ENCODE measurements at places on chromosomes 7 and 10. TPM values are rescaled to one million over a fixed set of nuclear protein-coding genes. Genes with fewer than 3 reads are reported as not detected.

DNA sequence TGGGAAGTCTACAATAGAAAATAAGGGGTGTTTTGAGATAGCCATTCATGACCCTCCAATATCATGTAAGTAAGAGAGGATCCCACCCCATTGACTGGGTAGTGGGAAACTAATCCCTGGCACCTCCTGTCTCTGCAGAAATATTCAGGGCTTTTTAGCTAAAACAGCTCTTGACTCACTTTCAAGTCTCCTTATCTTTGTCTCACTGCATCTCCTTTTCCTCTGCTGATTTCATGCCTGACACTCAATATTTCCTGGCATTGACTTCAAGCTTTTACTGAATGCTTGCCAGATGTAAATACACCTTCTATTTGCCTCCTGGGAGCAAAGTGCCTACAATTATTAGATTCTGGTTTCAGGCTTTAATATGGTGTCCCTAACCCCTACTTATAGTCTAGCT is 57.1 kb downstream of the CHRM2 start:
- H3K27me3 ChIP-seq = no peaks in the 10 kb centered on the region
- no peaks in the 10 kb centered on the region for H3K4me1 ChIP-seq
- DNase-seq = no peak
- H3K27ac ChIP-seq = no peak overlapping the region
- no peak overlapping the region for H3K4me3 ChIP-seq

DNA sequence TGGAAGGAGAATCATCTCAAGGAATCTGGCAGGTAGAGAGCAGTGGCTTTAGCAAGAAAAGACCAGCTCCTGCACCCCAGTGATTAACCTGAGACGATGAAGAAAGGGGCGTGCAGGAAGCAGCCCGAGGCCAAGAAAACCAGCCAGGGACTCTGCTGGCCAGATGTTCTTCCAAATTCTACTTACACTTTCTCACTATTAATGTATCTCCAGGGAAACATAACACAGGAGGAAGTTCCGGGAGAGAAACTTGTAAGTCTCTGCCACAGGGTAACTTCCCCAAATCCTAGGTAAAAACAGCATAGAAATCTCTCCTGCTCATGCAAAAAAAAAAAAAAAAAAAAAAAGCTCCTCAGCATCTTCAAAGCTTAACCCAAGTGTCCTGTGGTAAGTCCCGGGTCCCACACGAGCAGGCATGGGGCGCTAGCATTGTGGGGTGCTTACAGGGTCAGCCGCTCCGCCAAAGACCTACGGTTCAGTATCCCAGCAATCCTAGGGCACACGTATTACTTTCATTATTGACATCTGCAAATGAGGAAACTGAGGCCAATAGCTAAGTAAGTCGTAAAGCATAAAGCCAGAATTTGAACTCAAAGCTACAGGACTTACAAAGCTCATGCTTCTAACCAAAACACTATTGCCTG is 97.2 kb upstream of the GNA12 start:
- no peak overlapping the region for H3K4me3 ChIP-seq
- no peaks in the 10 kb centered on the region for H3K4me1 ChIP-seq
- no peaks in the 10 kb centered on the region for H3K36me3 ChIP-seq
- no peaks in the 10 kb centered on the region for H3K27me3 ChIP-seq
- DNase-seq = no peak
- H3K27ac ChIP-seq = no peak overlapping the region

DNA sequence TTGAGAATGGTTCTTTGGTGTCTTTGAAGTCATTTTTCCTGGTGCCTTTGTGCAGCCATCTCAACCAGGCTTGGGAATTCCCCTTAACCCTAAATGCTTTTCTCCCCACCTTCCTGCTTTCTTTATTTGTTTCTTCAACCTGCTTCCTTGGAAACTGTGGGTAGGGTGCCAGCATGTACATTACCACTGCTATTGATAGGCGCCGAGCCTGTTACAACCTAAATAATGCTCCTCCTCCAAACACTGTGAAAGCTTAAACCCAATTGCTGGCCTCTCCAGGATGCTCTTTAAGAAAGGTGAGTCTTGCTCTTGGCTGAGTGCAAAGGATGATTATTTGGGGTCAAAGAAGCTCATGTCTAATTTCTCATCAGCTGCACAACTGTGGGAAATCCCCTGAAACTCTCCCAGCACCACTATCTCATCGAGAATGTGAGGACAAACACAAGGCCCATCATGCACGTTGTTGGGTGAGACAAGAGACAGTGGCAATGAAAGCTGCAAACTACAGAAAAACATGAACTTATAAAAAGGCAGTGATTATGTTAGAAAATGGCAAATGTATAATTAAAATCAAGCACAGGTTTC is 285.5 kb upstream of the IGFBP3 start:
- no peak for DNase-seq
- no peak overlapping the region for H3K27ac ChIP-seq
- H3K27me3 ChIP-seq = no peaks in the 10 kb centered on the region
- H3K36me3 ChIP-seq = no peaks in the 10 kb centered on the region
- H3K4me3 ChIP-seq = no peak overlapping the region
- H3K4me1 ChIP-seq = no peaks in the 10 kb centered on the region

DNA sequence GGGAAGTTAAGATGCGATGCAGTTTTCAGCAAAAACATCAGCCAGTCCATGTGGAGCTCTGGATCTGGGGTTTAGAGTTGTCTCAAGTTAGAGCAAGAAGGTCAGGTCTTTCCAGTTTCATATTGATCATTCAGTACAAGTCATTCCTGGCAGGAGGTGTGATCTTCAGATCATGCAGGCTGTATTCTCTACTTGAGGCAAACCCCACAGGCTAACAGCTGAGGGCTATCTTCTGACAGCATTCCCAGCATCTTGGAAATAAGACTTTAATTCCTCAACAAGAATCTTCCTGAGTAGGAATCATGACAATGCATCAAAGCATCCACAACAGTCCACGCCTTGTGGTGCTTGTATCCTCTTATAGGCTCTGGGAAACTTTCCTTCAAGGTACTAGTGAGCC is 94.9 kb upstream of the ZNF438 start:
- H3K36me3 ChIP-seq = no peaks in the 10 kb centered on the region
- no peaks in the 10 kb centered on the region for H3K4me1 ChIP-seq
- H3K27me3 ChIP-seq = no peaks in the 10 kb centered on the region

The ANKRD61 gene
- total RNA-seq = not detected

All from ascending aorta (tissue), 2 donors.